EH (cell line): ENCODE measurements at places on chromosomes 13 and 19.

GRCh38 chr13:106034201-106034600, 501.3 kb downstream of the EFNB2 start:
- DNase-seq, result no peak

DNA sequence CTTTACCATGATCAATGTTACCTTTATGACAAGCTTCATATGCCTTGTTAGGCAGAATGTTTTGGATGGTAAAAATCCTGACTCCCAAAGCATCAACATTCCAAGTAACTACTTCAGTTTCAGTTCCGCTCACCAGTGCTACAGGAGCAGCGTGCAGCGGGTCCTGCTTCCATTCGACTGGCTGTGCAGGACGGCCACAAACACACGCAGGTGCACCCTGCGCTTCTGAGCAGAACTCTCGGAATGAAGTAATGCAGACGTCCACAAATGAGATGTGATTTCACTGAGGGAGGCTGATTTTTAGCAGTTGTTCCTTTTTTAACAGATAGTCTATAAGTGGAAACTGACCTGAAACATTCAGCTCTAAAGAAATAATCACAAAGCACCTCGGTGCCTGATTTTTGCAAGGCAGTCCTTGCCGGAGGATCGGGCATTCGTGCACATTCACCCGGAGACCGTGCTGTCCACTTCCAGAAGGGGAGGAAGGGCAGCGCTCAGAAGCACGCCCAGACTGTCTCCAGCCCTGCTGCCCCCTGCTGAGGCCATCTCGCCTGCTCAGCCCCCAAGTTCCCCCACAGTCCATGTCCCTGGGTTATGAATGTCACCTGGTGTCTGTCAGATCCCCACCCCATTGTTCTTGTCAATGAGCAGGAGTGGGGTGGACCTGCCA, 85.8 kb downstream of the RAB20 start:
- DNase-seq, result no peak

- DNase-seq, result peak; percentile 99
Observed at GRCh38 chr13:106156468-106156867, 379.0 kb downstream of the EFNB2 start.

- DNase-seq, result peak; percentile 37
Observed at GRCh38 chr19:42229855-42230351, 9.8 kb downstream of the ZNF526 start.

GRCh38 chr13:98189841-98190505, 12.9 kb upstream of the RNF113B start:
- no peak for DNase-seq

DNA sequence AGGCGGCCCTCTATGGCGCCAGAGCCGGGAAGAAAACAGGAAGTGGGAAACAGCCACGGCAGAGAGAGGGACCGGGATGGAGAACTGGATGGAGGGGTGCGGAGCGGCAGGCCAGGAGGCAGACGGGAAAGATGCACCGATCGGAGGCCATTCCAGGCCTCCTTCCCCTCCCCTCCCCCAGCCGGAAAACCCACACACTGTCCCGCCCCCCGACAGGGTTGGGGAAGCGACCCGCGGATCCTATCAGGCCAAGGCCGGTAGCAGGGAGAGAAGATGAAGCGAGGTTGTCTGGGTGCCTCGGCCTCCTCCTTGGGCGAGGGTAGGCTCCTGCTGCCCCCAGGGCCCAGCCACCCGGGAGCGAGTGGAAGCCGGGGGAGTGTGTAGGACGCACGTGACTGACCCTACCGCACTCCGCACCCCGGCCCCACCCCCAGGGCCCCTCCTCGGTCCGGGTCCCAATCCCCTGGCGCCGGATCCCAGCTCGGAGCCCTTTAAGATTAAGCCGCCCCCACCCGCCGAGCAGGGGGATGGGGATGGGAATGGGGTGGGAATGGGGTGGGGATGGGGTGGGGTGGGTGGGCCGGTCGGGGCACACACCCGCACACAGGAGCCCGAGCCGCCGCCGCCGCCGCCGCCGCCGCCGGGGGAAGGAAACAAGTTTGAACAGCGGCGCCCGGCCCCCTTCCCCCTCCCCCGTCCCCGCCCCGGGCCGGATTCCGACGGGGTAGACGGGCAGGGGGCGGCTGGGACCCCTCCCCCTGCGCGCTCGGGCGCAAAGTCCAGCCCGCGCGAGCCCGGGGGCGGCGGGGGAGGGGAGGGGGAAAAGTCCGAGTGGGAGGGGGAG, 1.5 kb downstream of the ERF start:
- peak; percentile 68 for DNase-seq

DNA sequence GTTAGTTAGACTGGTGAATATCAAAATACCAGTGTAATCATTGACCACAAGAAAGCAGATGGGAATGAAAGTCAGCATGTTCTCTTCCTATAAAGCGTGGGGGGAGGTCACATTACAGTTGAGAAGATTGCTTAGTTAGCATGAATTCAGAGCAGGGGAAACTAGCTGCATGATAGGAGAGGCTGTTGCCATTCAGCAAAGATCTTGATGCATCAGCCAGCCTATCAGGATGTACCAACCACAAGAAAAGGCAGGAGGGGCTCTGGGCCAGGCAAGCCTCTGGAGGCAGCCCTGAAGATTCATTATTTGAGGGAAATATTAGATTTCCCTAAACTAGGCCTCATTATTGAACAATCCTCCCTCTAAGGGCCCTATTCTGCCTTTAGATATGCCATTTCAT, 5.0 kb upstream of the MTMR6 start:
- peak; percentile 22 for DNase-seq

DNA sequence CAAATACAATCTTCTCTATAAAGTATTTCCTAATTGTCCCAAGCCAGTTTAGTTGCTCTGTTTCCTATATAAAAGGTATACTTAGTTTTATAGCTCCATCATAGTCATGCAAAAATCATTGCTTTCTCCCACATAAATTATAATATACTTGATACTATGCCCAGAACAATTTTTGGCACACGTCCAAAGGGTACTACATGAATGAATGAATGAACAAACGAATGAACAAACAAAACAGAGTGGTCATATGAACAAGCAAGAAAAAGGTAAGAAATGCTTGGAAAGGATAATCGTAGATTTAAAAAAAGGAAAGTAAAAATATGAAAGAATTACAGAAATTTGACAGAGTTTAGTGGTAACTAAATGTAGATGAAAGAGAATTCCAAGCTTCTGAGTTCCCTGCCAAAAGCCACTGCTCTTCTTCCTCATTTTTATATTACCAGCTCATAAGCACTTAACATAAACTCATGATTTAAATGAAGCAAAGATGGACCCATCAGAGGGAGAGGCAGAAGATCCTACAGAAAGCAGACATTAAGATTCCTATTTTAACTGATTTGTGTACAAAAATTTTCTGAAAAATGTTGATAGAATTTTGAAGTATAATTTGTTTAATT, 123.2 kb downstream of the ENOX1 start:
- peak; percentile 78 for DNase-seq

- peak; percentile 9 for DNase-seq
Observed at GRCh38 chr13:109415057-109415456, 371.3 kb downstream of the IRS2 start.
